Right kidney (tissue), 9 donors: ENCODE measurements at places on chromosomes 5 and 9.

GRCh38 chr9:94865582-94866452, 139.3 kb downstream of the AOPEP start:
- DNase-seq: peak; percentile 57

DNA sequence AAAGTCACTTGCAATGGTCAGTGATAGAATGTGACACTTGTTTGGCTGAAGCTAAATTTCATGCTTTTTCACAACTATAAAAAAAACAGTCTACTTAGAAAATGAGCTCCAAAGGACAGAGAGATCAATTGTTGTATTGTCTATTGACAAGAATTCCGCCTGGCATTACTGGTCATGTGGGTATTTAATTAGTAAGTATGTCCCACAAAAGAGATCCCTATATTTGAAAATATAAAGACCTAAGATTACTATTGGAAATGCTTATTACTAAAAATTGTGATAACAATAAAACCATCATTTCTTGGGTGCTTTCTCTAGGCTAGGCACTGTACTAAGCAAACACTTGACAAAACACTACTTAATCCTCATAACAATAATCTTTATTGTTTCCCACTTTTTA, 745.2 kb upstream of the C9orf72 start:
- no peak for DNase-seq

DNA sequence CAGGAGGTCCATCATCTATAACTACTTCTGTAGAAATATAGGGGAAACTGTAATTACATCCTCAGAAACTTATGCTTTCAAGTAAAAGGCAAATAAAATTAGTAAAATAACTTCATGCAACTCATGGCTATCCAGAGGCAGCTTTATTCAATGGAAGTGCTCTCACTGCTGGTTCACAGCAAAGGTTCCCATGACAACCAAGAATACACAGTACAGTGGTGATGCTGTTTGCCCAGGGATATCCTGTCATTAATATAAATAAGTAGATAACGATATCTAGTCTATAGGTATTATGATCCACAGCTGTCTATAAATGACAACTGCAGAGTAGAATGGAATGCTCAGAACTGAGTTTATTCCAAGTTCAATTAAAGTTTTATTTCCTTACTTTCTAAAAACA, 390.3 kb downstream of the PDE4D start:
- no peak for DNase-seq

DNA sequence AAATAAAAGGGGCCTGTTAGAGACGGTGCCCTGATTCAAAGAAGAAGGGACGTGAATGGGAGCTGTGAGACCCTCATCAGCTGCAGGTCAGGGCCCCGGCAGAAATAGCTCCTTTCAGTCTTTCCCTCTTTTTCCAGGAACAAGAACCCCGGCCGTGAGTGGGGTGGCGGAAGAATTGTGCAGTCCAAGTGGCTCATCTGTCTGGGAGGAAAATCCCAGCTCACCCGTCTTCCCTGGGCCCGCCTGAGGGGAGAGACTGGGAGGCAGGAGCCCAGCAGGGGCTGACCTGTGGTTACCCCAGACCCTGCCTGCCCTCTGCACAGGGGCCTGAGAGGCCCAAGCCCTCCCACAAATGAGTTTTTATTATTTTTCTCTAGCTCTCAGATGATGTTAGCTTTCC, 24.8 kb upstream of the CSF1R start:
- DNase-seq: no peak

DNA sequence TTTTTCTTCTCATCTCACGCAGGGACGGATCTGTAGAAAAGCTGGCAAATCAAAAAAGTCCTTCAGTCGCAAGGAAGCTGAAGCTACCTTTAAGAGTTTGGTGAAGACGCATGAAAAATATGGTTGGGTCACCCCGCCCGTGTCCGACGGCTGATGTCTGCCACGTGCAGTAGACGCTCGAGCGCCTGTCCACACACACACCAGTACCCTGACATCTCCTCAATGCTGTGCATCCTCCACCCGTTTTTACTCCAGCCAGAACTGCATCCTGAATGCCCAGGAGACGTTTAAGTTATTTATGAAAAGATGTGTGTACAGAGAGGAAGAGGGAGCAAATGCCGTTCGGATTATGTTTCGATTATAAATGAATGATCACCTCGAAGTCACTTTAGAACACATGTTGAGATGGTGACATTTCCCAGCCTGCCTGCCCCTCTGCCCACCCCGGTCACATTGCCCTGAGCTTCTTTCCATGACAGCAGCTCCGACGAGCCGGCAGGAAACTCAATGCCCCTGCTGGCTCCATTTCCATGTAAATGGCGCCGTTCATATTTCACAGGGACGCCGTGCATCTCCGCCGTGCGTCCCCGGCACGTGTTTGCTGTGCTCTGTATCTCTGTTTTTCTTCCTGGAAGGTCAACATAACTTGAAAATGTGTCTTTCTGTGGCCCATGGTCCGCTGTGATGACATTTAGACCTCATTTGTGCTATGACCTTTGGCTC, 42.7 kb downstream of the UBE2QL1 start:
- DNase-seq: peak; percentile 8

DNA sequence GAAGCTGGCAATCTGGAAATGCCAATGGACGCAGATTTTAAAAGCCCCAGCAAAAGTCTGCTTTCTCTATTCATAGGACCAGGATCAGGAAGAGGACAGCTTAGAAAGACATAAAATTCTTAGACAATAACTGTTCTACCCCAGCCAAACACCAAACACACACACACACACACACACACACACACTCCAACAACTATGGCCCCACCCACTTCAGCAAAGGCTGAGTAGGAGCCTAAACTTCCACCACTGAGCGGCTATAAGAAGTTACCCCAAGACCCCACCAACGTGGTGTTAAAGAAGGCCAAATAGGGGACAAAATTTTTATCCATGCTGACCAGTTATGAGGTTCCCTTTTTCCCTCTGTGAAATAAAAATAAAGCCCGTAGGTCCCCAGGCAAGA, 32.9 kb downstream of the ZMAT2 start:
- no peak for DNase-seq

GRCh38 chr9:17625644-17626388, 47.0 kb downstream of the SH3GL2 start:
- DNase-seq: no peak

DNA sequence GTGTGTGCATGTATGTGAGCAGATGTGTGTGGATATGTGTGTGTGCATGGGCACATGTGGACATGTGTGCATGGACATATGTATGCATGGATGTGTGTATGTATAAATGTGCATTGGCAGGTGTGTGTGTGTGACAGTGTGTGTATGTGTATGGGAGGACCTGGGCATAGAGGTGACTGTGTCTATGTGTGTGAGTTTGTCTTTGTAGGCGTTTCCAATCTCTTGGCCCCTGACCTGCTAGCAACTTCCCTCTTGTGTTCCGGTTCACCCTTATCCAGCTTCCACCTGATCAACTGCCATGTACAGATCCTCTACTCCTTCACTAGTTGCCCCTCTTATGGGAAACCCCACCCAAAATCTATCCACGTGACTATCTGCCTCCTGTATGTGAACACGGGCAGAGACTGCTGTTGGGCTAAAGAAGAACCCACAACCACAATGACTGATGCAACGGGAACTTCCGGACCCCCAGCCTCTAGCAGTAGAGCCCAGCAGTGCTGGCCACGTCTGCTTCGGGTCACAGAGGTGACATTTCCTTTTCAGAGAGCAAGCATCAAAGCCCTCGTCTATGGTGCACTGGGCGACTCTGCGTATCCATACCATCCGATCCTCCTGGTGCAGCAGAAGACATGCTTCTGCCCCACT, 24.9 kb upstream of the GADD45G start:
- DNase-seq: no peak

- DNase-seq: no peak
Observed at GRCh38 chr5:158058208-158059120, 199.5 kb upstream of the CLINT1 start.
